ENCODE measurements at places on chromosomes 4 and X. TPM values are rescaled to one million over a fixed set of nuclear protein-coding genes. Genes with fewer than 3 reads are reported as not detected.

Gene TRPC5OS
- polyA plus RNA-seq = not detected

Gene PHEX
- 0.11 TPM for polyA plus RNA-seq

Gene XAGE2
- not detected for polyA plus RNA-seq

Gene GYPB
- not detected for polyA plus RNA-seq

Gene ARHGAP24
- polyA plus RNA-seq = 93.4 TPM

Gene NEUROG2
- polyA plus RNA-seq = not detected

Gene SUPT20HL1
- polyA plus RNA-seq = not detected

Gene VCX3B
- polyA plus RNA-seq = not detected

Gene COL25A1
- not detected for polyA plus RNA-seq

Gene TCEANC
- polyA plus RNA-seq = 13.0 TPM

Gene MAP9
- polyA plus RNA-seq = 7.4 TPM

Gene F8A2
- not detected for polyA plus RNA-seq

Gene USP53
- 7.7 TPM for polyA plus RNA-seq

Gene ABLIM2
- polyA plus RNA-seq = 1.3 TPM

Gene SPIN2B
- 17.3 TPM for polyA plus RNA-seq

Gene SPIN2A
- not detected for polyA plus RNA-seq

Gene TMEM255A
- 0.33 TPM for polyA plus RNA-seq

Gene PAK3
- 0.19 TPM for polyA plus RNA-seq

Gene ERVMER34-1
- not detected for polyA plus RNA-seq

Gene FAM236D
- polyA plus RNA-seq = not detected

Gene AKAP14
- not detected for polyA plus RNA-seq

Gene NXT2
- 13.9 TPM for polyA plus RNA-seq

Gene CLDN22
- polyA plus RNA-seq = not detected

Gene ZDHHC15
- polyA plus RNA-seq = not detected

Gene USP17L24
- polyA plus RNA-seq = not detected

Gene LGI2
- polyA plus RNA-seq = not detected

Gene MAGEA11
- not detected for polyA plus RNA-seq

Gene TRIM60
- not detected for polyA plus RNA-seq

Gene SLITRK2
- not detected for polyA plus RNA-seq

Gene GSPT2
- 9.6 TPM for polyA plus RNA-seq

Gene MTTP
- polyA plus RNA-seq = not detected

Gene C4orf36
- polyA plus RNA-seq = not detected

Gene TBC1D9
- 59.4 TPM for polyA plus RNA-seq

Gene WDR17
- polyA plus RNA-seq = 1.3 TPM

Gene ATP1B4
- not detected for polyA plus RNA-seq

Gene OPHN1
- not detected for polyA plus RNA-seq

Gene NXF2B
- not detected for polyA plus RNA-seq

Gene SLC10A3
- polyA plus RNA-seq = 54.9 TPM

Gene SATL1
- polyA plus RNA-seq = 0.05 TPM

Gene GAGE12H
- not detected for polyA plus RNA-seq

Gene TMA16
- polyA plus RNA-seq = 25.1 TPM

Gene PABPC1L2A
- not detected for polyA plus RNA-seq

Gene SHROOM4
- polyA plus RNA-seq = not detected

Gene PAGE2
- not detected for polyA plus RNA-seq

Gene LIAS
- 11.1 TPM for polyA plus RNA-seq

Gene C1QTNF7
- polyA plus RNA-seq = not detected

Gene SLC34A2
- polyA plus RNA-seq = not detected

Gene SERTM2
- not detected for polyA plus RNA-seq

Gene RTL9
- not detected for polyA plus RNA-seq

Gene AKAP4
- polyA plus RNA-seq = not detected

Gene ADH1C
- not detected for polyA plus RNA-seq

Gene CXorf51B
- polyA plus RNA-seq = not detected

Gene GAGE13
- not detected for polyA plus RNA-seq

Gene PDZD11
- 24.0 TPM for polyA plus RNA-seq

Gene SPANXN3
- polyA plus RNA-seq = not detected

Gene RAP1GDS1
- polyA plus RNA-seq = 37.9 TPM

Gene RIPPLY1
- polyA plus RNA-seq = not detected

Gene EFHC2
- not detected for polyA plus RNA-seq

Gene IQCM
- not detected for polyA plus RNA-seq
